Small intestine (tissue), 16 donors: ENCODE measurements at places on chromosomes 6 and 20. TPM values are rescaled to one million over a fixed set of nuclear protein-coding genes. Genes with fewer than 3 reads are reported as not detected.

- DNase-seq: no peak
- H3K27me3 ChIP-seq: no peaks in the 10 kb centered on the region
- no peaks in the 10 kb centered on the region for H3K4me1 ChIP-seq
- H3K4me3 ChIP-seq: no peak overlapping the region
Measured at GRCh38 chr20:14312001-14312400, 25.4 kb downstream of the FLRT3 start.

DNA sequence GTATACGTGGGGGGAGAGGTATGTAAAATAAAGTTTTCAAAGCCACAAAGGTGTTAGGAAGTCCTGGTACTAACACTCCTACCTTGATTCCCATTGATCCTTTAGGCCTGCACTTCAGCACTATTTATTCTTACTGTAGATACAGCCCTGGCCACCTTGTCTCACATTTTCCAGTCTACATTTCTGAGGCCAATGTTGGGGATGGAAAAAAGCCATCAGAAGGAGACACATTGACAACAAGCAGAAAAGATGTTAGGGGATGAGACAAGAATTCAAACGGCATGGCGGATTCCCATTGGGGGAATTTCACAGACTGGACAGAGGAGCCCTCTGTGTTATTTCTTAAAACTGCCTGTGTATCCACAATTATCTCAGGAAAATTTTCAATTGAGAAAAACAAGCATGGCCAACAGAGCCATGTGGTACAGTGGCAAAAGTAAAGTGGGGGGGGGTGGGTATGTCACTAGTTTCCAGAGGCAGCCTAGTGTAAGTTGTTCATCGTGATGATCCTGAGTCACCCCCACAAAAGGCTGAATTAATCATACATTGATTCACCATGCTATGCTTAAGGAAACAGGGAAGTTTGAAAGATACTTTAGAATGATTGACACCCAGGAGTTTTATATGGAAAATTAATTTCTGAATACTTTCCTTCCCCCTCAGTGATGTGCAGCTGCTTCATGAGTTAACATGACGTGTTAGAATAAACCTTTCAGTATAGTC lies 40.5 kb downstream of the RREB1 start:
- no peak for DNase-seq
- no peaks in the 10 kb centered on the region for H3K27me3 ChIP-seq
- no peak overlapping the region for H3K4me3 ChIP-seq
- peaks cover 64% of the 10 kb centered on the region for H3K4me1 ChIP-seq
- peaks cover 12% of the 10 kb centered on the region for H3K36me3 ChIP-seq
- H3K27ac ChIP-seq: peak overlapping the region; percentile 13

- no peaks in the 10 kb centered on the region for H3K4me1 ChIP-seq
- no peak overlapping the region for H3K27ac ChIP-seq
- no peaks in the 10 kb centered on the region for H3K36me3 ChIP-seq
- no peaks in the 10 kb centered on the region for H3K27me3 ChIP-seq
Measured at GRCh38 chr6:116159782-116160524, 34.0 kb upstream of the COL10A1 start.

DNA sequence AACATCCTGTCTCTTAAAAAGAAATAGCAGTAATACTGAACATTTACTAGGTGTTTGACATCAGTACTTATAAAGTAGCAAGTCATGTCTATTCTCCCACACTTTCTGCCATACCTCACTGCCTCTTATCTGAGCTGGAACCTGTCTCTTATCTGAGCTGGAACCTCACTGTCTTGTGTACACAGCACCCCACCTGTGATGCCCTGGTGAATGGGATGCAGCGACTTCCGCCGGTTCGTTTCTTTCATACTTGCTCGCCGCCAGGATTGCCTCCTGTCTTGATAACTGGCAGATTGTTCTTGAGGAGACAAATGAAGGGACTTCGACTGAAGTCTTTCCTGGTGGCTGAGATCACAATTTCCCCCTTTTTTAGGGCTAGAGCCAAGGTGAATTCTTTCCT lies 2.9 kb downstream of the DSN1 start:
- H3K27ac ChIP-seq: no peak overlapping the region
- H3K36me3 ChIP-seq: peaks cover 8% of the 10 kb centered on the region
- H3K4me3 ChIP-seq: no peak overlapping the region
- peaks cover 6% of the 10 kb centered on the region for H3K4me1 ChIP-seq
- no peaks in the 10 kb centered on the region for H3K27me3 ChIP-seq
- peak; percentile 16 for DNase-seq

- no peaks in the 10 kb centered on the region for H3K36me3 ChIP-seq
- H3K4me1 ChIP-seq: no peaks in the 10 kb centered on the region
- no peak for DNase-seq
- H3K27ac ChIP-seq: no peak overlapping the region
- H3K4me3 ChIP-seq: no peak overlapping the region
- no peaks in the 10 kb centered on the region for H3K27me3 ChIP-seq
Measured at GRCh38 chr6:7811441-7811840, 85.5 kb downstream of the BMP6 start.

DNA sequence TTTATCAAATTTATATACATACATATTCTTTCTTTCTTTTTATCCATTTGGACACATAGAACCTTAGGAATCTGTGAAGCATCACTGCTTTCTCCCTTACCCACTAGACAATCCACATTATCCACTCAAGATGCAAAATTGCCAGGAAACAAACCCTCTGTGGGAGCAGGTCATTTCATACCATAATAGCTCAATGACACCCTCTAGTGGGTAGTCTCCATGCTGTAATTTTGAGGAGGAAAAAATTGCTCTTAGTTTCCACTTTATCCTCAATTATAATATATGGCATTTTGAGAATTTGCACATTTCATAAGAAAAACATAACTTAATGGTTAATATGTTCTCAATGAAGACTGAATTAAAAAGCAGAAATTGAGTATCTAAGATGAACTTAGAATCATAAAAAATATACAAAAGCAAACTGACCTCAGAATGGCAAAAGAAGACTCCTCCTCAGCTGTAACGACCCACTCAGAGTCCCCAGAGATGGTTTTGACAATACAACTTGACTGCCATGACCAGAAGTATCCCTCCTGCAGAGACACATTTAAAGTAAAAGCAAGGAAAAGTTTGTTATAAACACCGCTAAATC lies 164.1 kb downstream of the FRK start:
- H3K4me3 ChIP-seq: no peak overlapping the region
- peak; percentile 45 for DNase-seq
- no peaks in the 10 kb centered on the region for H3K27me3 ChIP-seq
- no peaks in the 10 kb centered on the region for H3K4me1 ChIP-seq
- H3K36me3 ChIP-seq: no peaks in the 10 kb centered on the region

DNA sequence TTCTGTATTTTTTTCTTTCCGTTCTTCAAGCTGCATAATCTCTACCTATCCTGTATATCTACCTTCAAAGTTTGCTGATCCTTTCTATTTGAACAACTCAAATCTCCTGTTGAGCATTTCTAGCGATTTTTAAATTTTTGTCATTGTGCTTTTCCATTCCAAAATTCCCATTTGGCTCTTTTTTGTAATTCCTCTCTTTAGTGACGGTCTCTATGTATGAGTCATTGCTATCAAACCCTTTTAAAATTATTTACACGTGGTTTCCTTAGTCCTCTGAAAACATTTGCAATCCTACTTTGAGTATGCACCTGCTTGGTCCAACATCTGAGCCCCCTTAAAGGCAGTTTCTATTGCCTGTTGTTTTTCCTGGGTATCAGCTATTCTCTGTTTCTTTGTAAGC lies 100.5 kb upstream of the FOXC1 start:
- H3K27me3 ChIP-seq: peaks cover 3% of the 10 kb centered on the region
- H3K27ac ChIP-seq: no peak overlapping the region
- no peak overlapping the region for H3K4me3 ChIP-seq
- DNase-seq: no peak
- no peaks in the 10 kb centered on the region for H3K36me3 ChIP-seq

DNA sequence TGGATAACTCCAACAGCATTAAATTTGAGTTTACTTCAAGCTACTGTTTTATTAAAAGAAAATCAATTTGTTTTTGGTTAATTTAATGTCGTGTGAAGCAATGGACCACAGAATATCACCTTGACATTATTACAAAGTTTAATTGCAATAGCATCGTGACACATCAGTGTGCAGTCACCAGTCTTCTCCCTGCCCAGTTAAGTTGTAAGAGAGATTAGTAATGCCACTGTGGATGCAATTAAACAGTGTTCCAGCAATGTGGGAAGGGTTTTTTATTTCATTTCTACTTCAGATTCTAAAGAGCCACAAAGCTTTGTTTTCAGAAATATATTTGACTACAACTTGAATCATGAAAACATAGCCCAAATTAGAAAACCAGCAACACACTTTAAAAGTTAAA lies 128.7 kb downstream of the SYNE1 start:
- no peak overlapping the region for H3K27ac ChIP-seq
- no peaks in the 10 kb centered on the region for H3K4me1 ChIP-seq
- DNase-seq: no peak
- H3K27me3 ChIP-seq: no peaks in the 10 kb centered on the region
- no peaks in the 10 kb centered on the region for H3K36me3 ChIP-seq
- H3K4me3 ChIP-seq: no peak overlapping the region

- no peaks in the 10 kb centered on the region for H3K27me3 ChIP-seq
- H3K4me1 ChIP-seq: peaks cover 6% of the 10 kb centered on the region
- no peaks in the 10 kb centered on the region for H3K36me3 ChIP-seq
- no peak for DNase-seq
- no peak overlapping the region for H3K27ac ChIP-seq
Measured at GRCh38 chr6:47034421-47034820, 7.7 kb downstream of the ADGRF1 start.

- DNase-seq: no peak
- H3K4me1 ChIP-seq: no peaks in the 10 kb centered on the region
- H3K4me3 ChIP-seq: no peak overlapping the region
- H3K36me3 ChIP-seq: peaks cover 7% of the 10 kb centered on the region
Measured at GRCh38 chr20:50601511-50602431, 89.6 kb downstream of the RIPOR3 start.

DNA sequence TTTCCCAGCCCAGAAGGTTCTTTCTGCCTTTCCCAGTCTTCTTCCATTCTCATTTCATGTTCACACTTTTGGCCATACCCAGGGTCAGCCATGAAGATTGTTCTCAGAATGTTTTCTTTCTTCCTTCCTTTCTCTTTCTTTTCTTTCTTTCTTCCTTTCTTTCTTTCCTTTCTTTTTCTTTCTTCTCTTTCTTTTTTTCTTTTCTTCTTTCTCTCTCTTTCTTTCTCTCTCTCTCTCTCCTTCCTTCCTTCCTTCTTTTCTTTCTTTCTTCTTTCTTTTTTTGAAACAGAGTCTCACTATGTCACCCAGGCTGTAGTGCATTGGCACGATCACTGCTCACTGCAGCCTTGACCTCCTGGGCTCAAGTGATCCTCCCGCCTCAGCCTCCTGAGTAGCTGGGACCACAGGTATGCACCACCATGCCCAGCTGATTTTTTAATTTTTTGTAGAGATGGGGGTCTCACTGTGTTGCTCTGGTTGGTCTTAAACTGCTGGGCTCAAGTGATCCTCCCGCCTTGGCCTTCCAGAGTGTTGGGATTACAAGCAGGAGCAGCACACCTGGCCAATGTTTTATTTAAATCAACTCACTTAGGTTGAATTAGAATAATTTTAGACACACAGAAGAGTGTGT lies 13.1 kb upstream of the FAM110A start:
- no peak overlapping the region for H3K4me3 ChIP-seq
- no peak for DNase-seq
- no peak overlapping the region for H3K27ac ChIP-seq
- H3K27me3 ChIP-seq: no peaks in the 10 kb centered on the region

DNA sequence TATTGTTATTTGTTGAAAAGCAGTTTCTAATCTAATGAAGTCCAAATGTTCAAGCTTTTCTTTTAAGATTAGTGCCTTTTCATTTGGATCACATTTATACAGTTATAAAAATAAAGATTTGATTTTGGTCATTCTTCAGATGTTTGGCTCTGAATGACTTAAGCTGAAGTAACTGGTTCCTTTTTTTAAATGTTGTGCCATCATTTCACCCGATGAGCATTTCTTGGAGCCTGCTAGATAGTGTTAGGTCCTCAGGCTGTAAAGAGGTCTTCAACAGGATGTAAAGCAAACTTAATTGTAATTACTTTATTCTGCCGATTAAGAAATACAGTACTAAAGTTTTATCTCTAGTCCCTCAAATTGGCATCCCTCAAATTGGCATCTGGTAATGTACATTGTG lies 41.2 kb upstream of the ASIP start:
- no peaks in the 10 kb centered on the region for H3K27me3 ChIP-seq
- H3K27ac ChIP-seq: no peak overlapping the region
- no peaks in the 10 kb centered on the region for H3K36me3 ChIP-seq
- no peak for DNase-seq
- no peak overlapping the region for H3K4me3 ChIP-seq

DNA sequence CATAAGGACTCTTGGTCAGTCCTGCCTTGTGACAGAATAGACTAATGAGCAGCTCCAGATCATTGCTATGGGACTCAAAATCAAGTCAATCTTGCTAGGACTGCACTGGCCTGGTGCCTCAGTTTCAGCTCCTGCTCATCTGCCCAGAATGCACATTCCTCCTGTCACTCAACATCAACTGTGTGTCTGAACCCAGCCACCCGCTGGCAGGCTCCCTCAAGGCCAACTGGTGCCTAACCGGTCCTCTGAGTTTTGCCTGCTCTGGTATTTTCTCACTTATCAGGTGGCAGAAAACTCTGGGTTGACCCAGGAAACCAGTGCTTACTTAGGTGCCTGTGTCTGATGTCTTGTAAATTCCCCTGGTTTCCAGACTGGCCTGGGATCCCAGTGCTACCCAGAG lies 297.7 kb downstream of the DHX35 start:
- no peak overlapping the region for H3K27ac ChIP-seq
- H3K4me3 ChIP-seq: no peak overlapping the region
- no peaks in the 10 kb centered on the region for H3K4me1 ChIP-seq
- no peaks in the 10 kb centered on the region for H3K27me3 ChIP-seq

- H3K27ac ChIP-seq: no peak overlapping the region
- H3K4me1 ChIP-seq: no peaks in the 10 kb centered on the region
- no peak for DNase-seq
- H3K36me3 ChIP-seq: no peaks in the 10 kb centered on the region
Measured at GRCh38 chr20:20317621-20318364, 50.1 kb upstream of the INSM1 start.

The TPX2 gene
- polyA plus RNA-seq: 27.8 TPM

The SNX21 gene
- 7.8 TPM for polyA plus RNA-seq

The CLIC5 gene
- polyA plus RNA-seq: 9.3 TPM

The RBPJL gene
- polyA plus RNA-seq: not detected
